Activated T-cell treated with anti-CD3 and anti-CD28 coated beads for 1 hour (primary cell): ENCODE measurements at places on chromosomes 2 and 18.
A peak's percentile ranks its signal among the peaks of the same experiment; 100 is the strongest.

GRCh38 chr2:13240061-13240460 is 523.3 kb downstream of the TRIB2 start:
- no peak for DNase-seq

DNA sequence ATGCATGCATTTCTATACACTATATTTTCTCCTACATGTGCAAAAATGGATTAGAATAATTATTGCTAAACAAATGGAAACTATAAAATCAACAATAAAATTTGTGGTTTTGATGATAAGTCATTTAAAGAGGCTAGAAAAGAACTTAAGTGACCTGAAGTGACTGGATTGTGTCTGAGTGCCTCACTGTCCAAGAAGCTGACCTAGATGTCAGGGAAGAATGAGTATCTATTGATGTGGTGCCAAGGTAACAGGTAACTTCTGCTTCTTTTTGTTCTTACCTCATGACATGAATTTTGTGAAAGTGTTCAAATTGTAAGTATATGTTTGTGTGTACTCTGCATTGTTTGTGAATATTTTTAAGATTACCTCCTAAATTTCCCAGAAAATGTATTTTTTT is 1623.9 kb upstream of the ACVR2A start:
- DNase-seq = no peak

GRCh38 chr2:55519938-55520885 is 694 bp downstream of the CFAP36 start:
- peak; percentile 26 for DNase-seq

GRCh38 chr2:61535449-61535848 is 2.7 kb downstream of the XPO1 start:
- no peak for DNase-seq

- no peak for DNase-seq
These were observed 85.3 kb downstream of the EPAS1 start for GRCh38 chr2:46382331-46383112.

DNA sequence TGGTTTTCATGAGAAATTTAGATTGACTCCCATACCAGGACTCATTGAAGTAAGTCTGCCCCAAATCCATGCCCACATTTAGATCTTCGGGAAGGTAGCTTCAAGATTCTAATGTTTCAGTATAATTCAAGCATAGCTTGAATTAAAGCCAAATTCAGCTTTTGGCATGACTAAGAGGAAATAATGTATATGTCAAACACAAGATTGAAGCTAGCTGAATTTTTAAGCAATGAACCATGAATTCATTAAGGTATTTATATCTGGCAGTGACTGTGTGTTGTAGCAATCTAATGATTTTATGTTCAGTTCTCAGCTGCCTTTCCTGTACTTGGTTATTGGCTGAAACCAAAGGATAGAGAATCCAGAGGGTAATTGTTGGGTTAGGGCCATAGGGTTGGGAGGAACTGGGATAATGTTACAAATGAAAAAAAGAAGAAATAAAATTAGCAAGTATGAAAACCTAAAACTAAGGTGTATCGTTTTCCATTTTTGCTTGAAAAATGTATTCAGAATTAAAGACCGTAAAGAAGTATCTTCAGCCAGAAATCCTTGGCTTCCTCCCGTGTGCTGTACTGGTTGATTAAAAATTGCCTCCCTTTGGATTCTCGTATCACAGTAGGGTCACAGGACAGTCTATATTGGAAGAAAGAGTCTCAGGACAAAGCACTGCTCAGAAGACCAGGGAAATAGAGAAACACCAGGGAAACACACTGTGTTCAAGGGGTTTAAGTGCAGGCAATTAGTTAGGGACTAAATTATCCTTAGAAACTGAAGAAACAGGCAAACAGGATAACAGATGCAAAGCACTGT is 119.0 kb upstream of the FN1 start:
- no peak for DNase-seq

DNA sequence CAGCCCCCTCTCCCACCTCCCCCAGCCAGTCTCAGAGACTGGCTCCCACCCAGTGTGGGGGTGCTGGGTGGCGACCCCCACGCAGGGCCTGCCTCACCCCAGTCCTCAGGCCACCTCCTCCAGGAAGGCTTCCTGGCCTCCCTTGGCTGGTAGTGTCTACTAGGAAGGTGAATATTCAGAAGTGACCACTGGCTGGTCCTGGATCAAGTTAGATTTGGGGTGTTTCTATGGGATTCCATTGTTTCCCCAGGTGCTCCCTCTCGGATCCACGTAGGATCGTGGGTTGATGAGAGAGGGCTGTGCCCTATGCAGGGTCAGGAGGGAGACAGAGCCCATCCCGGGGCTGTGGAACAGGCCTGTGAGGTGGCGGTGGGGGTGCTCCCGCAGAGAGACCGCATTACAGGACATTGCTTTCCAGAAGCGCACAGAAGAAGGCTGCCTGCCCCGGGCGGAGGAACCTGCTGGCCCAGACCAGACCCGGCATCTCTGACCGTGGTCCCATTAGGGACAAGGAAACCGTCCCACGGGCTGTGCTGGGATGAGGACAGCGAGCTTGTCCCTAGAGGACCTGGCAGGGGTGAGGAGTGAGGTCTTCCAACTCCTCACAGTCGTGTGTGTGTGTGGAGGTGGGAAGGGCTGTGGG is 3.3 kb downstream of the PDCD1 start:
- no peak for DNase-seq

DNA sequence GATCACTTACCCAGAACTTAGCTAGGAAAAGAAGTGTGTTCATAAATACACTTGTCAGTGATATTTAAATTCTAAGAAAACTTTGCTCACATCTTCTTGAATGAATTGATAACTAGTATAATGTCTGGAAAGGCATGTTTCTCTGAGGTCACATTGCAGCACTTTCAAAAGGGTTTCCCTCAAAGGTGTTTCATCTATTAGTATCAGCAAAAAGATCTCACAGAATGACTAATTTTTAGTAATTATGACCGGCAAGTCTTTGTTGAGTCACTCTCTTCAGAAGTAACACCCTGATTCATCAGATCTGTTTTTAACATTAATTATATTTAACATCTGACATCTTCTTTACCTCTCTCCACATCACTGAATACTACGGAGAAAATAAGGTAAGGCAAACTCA is 222.3 kb downstream of the IKZF2 start:
- no peak for DNase-seq

GRCh38 chr2:160294889-160295288 is 94.8 kb upstream of the ITGB6 start:
- DNase-seq = no peak

- DNase-seq = no peak
These were observed 80.4 kb upstream of the CD226 start for GRCh38 chr18:70028084-70028483.

- DNase-seq = no peak
These were observed 3.3 kb downstream of the AGAP1 start for GRCh38 chr2:235497096-235497495.

DNA sequence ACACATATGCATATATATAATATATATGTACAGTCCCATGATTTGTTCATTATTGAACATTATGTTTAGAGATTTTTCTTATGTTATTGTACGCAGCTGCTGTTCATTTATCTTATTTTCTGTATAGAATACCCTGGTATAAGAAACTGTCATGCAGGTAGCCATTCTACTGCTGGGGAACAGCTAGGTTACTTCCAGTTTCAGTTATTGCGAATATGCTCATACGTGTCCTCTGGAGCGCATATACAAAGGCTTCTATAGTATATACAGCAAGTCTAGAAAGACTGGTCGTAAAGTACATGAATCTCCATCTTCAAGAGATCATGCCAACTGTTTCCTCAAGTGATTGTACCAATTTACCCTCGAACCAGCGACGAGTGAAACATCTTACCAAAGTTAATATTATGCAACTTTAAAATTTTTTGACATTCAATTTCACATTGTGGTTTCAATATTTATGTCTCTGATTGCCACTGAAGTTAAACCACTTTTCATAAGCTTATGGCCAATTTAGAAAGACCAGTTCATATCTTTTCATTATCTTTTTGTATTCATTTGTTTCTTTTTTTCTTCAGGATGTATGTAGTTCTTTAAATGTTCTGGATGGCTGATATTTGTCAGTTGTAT is 53.5 kb downstream of the RDH14 start:
- no peak for DNase-seq

DNA sequence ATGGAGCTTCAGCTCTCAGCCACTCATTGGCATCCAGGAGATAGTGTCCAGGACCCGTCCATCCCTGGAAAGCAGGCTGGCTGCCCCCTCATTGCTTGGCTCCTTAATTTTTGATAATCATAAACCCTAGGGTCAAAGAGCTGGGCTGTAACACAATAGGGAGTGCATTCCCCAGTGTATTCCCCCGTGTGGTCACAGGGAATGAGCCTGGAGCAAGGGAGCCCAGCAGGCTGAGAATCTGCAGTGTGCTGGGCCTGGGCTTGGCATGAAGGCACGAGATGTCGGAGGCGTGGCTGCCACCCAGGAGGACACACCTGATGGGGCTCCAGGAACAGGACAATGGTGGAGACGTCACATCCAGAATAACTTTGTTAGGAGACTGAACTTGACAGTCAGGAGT is 18.7 kb downstream of the TPRKB start:
- no peak for DNase-seq

DNA sequence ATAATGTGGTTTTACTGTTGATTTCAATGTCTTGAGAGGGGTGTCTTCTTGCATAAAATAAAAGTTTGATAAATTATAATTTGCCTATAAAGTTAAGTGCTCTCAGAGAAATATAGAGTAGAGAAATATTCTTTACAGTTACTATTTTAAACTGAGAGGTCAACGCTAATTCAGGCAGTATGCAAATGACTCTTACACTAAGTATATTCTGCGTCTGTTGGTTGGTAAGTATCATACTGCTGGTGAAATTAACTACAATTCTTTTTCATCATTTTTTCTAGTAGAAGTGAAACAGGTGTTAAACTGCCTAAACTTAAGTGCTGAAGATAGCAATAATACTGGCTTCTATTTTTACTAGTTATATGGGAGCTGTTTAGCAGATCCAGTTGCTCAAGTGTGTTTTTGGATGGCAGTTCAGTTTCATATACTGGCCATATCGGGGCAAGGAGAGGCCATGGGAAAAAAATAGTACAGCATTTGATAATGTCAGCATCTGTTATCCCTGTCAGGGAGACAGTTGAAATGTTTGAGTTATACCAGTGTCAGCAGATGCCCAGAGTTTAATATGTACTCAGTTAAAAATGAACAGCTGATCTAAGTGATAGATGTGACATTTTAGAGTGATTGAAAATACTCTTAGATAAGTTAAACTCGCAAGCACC is 86.2 kb downstream of the MIB1 start:
- DNase-seq = no peak

- DNase-seq = no peak
These were observed 126.2 kb downstream of the DPP4 start for GRCh38 chr2:161947836-161948235.

DNA sequence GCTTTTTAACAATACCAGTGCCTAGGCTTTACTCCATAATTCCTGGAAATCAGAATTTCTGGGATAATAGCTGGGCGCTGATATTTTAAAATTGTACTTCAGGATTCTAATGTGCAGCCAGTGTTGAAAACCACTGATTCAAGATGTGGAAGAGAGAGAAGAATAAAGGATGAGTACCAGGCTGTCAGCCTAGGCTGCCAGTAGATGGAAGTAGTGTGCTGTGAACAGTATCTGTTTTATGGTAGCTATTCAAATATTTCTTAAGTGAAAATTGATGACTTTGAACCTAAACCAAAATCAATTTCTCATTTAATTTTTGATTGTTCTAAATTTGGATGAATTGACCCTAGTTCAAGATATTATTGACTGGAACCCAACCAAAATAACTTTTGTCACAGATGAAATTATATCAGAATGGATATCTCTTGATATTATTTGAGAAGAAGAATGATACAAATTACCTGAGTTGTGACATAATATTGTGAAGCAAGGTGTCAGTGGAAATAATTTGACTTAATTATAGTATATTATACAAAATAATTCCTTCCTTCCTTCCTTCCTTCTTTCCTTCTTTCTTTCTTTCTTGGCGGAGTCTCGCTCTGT is 88.0 kb downstream of the COMMD1 start:
- DNase-seq = no peak

GRCh38 chr18:4589056-4589800 is 134.1 kb upstream of the DLGAP1 start:
- DNase-seq = no peak

DNA sequence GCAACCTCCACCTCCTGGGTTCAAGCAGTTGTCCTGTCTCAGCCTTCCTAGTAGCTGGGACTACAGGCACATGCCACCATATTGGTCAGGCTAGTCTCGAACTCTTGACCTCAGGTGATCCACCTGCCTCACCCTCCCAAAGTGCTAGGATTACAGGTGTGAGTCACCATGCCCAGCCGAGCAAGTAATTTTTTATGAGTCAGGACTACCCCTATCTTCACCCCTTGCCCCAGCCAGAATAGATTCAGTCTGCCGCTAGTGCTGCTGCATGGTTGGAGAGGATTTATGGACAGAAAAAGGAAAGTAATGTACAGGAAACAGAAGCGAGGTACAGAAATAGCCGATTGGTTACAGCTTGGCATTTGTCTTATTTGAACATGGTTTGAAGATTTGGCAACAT is 48.9 kb downstream of the BMPR2 start:
- no peak for DNase-seq

DNA sequence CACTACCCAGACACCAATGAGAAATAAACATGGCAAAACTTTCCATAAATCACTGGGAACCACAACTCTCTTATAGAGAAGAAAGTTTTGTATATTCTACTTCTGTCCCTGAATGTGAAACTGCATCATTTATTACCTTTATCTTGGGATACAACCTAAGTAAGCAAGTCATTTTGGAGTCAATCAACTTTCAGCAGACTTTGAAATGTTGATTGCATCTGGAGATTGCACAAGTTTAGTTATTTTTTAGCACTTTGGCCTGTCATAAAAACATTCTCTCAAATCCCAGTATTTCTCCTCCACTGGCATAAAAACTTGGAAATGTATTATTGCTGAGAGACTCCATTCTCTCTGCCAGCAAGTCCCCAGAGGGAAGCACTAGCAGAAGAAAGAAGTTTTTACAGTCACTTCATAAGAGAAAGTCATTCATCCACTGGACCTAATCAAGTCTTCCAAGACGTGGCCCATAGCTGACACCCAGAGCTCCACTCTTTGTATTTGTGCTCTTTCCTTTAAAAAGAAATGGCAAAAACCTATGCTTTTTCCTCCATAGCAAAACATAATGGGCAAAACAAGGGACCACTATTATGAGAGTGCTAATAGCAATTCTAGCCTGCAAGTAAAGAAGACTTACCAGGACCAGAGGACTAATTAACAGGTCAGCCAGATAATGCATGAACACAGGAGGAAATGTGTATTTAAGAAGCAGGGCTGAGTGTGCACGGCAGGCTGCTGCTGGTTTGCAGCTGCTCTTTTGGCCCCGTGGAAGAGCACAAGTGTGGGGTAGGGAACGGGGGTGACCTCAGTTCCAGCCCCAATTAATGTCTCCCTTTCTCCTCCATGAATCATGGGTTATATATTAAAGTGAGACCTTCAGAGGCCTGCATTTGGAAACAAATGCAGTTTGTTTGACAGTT is 171.5 kb downstream of the INO80D start:
- DNase-seq = no peak

DNA sequence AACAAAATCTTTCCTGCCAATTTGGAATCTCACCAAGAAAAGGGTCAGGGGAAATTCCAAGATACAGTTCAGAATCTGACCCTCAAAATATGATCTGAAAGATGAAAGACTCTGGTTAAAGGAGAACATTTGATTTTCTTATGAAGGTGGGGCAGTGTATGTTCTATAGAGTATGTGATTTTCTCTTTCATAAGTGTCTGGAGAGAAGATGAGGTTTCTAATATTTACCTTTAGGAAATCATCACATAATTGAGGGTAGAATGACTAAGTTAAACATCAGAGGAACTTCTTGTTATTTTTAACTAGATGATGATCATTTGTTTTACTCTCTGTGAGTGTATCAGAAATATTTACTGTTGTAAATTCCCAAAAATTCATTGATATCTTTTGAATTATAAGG is 27.8 kb upstream of the MBOAT2 start:
- DNase-seq = no peak
